ENCODE measurements at places on chromosomes 12 and 14. TPM values are rescaled to one million over a fixed set of nuclear protein-coding genes. Genes with fewer than 3 reads are reported as not detected.

SLC17A8 gene
- not detected for polyA plus RNA-seq

DNA sequence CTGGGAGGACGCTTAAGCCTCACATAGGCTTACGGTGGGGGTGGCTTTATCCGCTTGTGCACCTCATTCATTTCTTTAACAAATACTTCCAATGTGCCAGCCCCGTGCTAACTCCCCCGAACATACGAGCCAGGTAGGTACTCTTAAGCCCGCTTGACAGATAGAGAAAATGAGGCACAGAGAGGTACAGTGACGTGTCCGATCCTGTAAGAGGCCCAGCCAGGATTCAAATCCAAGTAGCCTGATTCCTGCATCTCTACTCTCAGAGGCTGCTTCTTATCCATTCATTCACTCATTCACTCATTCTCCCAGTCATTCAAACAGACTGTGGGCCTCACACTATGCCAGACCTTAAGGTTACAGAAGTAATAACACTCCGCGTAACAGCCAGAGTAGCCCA lies 477 bp downstream of the OAS3 start:
- no peak for DNase-seq

LMNTD1 gene
- polyA plus RNA-seq: 0.42 TPM

RIMBP2 gene
- 0.12 TPM for polyA plus RNA-seq

DNA sequence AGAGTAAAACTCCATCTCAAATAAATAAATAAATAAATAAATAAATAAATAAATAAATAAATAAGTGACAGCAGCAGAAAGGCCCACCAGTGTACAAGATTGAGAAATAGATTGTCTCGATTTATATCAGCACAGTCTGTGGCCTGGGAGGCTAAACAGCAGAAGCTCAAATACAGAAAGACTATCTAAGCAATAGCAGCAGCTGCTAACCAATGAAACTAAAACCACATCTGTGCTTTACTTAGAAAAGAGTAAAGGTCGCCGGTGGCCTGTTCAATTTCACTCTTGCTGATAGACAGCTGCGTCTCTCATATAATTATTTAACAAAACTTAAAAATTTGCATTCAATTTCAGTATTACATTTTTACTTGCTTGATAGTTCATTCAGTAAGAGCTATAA lies 325.7 kb downstream of the CEP128 start:
- DNase-seq: no peak

Measured in keratinocyte (primary cell).